C1 segment of cervical spinal cord (tissue), 14 donors: ENCODE measurements at places on chromosomes 16 and 17.

DNA sequence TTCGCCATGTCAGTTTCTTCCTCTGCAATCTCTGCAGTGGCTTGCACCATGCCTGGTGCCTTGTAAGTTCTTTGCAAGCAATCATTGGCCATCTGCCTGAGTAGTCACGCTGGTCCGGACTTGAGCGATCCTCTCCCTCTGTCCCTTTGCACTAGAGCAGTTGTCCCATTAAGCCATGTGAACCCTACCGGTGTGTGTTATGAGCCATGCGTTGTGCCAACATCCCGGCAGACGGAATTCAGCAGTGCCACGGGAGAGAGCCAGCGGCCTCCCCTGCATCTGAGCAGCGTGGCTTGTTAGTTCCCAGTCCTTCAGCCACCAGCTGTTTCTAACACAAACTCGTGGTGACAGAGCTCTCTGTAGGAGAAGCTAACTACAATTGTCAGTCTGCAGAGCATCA lies 275.1 kb upstream of the HSBP1 start:
- no peak for DNase-seq

GRCh38 chr17:56389356-56389755 lies 204.1 kb upstream of the NOG start:
- DNase-seq: no peak

- no peak for DNase-seq
These were observed 100.3 kb upstream of the KIF2B start for GRCh38 chr17:53722407-53722806.

DNA sequence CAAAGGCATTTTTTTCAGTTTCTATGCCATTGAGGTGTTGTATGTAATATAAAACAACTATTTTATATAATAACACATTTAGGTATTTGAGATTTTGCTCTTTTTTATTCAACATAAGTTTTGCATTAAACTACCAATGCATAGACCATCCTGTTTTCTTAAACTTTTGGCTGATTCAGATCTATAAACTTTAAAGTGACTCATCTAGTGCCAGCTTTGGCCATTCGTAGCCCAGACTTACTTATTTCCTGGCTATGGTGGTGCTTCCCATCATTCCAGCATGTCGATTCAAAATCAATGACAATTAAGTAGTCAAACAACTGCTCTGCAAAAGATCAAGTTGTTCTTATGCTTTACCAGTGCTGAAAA lies 3.1 kb downstream of the ERI2 start:
- no peak for DNase-seq

DNA sequence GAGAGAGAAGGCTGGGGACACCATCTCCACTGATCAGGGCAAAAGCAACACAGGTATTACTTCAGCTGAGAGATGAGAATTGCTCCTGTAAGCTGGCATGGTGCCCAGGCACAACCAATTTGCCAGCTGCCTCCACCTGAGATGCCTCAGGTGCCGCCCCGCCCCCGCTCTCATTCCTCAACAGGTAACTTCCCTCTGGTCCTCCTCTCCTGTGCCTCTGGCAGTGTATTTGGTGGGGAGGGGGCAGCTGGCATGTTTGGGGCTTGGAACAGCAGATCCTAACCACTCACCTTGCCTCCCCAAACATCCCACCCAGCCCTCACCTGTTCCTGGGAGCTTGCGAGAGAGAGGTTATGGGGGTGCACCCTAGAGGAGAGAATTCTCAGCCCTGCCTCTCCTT lies 2.9 kb upstream of the SRCIN1 start:
- DNase-seq: no peak

- DNase-seq: no peak
These were observed 2.3 kb downstream of the RPUSD1 start for GRCh38 chr16:785563-786535.

GRCh38 chr16:23514381-23515152 lies 4.3 kb upstream of the GGA2 start:
- no peak for DNase-seq

DNA sequence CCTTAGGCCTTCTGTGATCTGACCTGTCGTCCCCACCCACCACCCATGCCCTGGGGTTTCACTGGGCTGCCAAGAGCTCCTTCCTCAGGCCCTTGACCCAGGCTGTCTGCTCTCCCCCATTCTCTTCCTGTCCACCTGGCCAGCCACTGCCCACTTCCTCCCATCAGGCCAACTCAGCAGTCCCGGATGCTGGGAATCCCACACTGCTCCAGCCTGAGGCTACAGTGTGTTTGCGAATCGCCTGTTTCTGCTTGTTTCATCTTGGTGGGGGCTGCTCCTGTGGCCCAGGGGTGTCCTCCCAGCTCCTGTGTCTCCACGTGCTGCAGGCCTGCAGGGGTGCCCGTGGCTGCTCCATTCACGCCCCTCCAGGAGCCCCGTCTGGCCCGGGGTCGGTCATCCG lies 839 bp upstream of the METRN start:
- DNase-seq: no peak

- no peak for DNase-seq
These were observed 55.7 kb upstream of the TAC4 start for GRCh38 chr17:49903523-49903922.
